ENCODE measurements at places on chromosomes 12 and 14.

DNA sequence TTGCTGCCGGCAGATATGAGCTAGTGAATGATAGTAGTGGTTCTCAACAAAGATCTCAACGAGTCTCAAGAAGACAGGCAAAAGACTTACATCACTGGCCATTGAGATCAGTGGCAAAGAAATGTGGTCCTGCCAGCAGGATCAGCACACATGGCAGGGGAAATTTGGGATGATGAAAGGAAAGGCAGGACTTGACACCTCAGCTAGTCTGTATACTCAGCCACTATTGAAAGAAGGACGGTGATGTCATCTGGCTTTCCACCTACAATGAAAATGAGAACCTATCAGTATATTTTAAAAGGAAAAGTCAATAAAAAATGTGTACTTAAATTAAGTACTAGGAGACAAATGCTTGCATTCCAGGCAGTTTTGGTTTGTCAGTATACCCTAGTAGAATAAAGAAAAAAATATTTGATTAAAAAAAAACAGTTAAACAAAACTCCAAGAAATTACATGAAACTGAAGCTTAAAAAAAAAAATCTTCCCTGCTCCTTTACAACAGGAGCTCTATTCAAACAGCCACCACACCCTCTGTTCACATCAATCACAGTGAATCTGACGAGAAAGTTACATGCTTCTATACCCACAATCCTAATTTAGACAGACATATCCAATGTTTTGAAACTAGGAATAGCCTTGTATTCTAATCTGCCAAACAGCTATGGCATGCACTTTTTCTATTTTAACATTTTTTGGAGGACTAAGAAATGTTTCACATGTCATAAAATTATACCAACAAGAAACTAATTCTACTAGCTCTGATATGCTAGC lies 34.9 kb downstream of the RAD9B start:
- DNase-seq: no peak

DNA sequence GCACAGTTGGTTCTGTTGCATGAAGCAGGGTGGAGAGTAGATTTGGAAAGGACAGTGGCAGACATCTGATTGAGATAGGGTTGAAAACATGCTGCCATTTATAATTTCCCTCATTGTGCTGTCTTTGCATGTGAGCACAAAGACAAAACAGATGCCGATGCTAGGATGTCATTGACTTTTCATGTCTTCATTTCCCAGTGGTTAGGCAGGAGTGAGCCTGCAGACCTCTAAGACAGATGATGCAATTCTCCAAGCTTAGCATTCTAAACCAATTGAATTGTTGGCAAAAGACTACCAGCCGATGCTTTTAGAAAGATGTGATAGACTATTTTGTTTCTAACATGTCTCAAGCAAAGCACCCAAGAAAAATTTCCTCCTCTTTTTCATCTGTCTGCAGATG lies 37.1 kb upstream of the PELI2 start:
- DNase-seq: no peak

GRCh38 chr14:20418501-20418909 lies 5.2 kb upstream of the TEP1 start:
- no peak for DNase-seq

DNA sequence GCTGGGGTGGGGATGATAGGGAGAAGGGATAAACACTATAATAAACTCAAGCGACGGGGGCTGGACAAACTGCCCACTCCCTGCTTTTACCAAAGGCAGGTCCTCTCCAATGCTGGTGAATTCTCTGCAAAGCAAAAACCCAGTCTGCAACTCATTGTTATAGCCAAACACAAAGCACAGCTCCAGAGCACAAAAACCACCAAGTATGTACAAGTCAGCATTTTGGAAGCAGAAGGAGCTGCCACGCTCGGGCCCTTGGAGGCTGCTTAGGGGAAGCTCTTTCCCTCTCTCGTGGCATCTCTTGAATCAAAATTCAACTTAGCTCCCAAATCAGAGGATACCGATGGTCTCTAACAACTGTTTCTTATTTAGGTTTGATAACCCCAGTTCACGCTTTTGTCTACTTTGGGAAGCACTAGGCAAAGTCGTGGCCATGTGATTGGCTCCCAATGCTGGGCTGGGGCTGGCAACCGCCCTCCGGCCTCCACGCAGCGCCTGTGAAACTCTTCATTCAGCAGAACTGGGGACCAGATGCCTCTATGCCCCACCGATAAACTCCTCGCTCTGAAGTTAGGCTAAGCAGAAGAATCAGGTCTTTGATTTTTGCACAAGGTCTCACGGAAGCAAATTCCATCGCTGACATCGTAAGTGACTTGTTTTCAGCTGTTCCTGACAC lies 158.5 kb upstream of the FOXN3 start:
- no peak for DNase-seq

- no peak for DNase-seq
Measured at GRCh38 chr14:22553445-22553844, 35.6 kb downstream of the DAD1 start.

GRCh38 chr12:106246891-106247673 lies 738 bp downstream of the CKAP4 start:
- no peak for DNase-seq

DNA sequence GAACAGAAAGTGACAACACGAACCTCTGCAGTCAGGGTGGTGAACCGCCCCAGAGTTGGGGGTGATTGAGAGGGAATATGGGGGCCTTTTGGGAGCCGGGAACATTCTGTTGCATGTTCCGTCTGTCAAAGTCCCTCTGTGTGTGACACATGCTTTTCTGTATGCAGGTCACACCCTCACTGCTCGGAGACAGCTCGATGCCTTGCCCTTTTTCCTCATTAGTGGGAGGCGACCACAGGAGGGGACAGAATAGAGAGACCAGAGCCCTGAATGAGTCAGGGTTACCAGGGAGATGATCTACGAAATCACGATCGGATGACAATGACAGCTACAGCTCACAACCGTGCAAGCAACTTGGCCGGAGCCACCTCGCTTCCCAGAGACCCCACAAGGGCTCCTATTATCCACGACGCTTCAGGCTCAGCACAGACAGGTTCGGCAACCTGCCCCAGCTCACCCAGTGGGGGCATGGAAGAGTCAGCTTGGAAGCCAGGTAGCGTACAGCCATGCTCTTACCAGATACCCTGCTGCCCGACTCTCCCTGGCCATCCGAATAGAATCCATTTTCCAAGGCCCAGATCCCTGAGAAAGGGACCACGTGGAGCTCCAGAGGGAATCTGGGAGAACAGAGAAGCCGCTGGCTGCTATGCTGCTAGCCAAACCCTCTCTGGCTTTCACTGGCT lies 38.8 kb downstream of the TESC start:
- DNase-seq: no peak
